ENCODE measurements at places on chromosomes 3 and 15.
A peak's percentile ranks its signal among the peaks of the same experiment; 100 is the strongest.

DNA sequence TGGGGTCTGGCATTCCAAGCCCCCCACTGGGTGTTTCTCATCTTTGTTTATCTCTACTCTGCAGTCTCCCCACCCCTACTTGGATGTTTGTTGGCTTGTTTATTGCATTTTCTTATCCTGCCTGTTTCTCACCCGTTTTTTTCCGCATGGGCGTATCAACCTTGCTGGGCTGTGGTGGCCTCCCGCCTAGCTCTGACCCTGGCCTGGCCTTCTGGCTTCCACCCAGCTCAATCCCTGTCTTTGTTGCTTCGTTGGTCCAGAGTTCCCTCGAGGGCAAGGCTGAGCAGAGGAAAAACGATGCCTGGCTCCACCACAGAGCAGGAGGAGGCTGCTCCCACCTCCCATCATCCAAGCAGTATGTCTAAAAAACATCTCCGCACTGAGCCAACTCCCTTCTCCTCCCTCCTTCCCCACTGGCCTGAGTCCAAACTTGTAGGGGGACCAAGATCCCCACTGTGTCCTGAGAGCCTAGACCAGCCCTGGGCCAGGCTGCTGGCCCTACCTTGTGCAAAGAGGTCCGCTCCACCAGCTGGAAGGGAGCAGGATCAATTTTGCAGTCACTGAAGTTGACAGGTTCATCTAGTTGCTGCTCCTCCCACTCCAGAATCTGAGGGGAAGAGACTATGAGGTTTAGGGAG is 9.8 kb downstream of the CLCN2 start:
- DNase-seq = no peak

- no peak for DNase-seq
Observed at GRCh38 chr3:25452740-25453139, 24.7 kb downstream of the RARB start.

DNA sequence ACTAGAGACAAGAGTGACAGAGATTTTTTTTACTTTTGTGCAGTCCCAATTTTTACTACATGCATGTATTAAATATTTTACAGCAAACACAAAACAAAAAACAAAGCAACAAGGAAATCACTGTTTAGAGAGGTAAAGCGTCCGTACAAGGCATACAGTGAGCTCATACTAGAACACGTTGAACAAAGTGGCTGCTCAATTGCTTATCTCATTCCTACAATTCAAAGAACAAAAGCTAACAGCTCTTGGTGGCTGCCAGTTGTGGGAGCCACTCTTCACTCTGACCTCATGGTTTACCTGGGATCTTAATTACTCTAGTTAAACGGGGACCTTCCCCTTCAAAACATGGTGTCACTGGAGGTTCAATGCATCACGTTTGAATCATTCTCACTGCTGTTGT is 7.6 kb upstream of the ARHGEF26 start:
- no peak for DNase-seq

- no peak for DNase-seq
Observed at GRCh38 chr15:99158626-99159412, 53.9 kb downstream of the SYNM start.

GRCh38 chr15:93420050-93420452 is 331.0 kb upstream of the RGMA start:
- DNase-seq = no peak

GRCh38 chr15:32872621-32873283 is 154.9 kb downstream of the GREM1 start:
- peak; percentile 80 for DNase-seq

DNA sequence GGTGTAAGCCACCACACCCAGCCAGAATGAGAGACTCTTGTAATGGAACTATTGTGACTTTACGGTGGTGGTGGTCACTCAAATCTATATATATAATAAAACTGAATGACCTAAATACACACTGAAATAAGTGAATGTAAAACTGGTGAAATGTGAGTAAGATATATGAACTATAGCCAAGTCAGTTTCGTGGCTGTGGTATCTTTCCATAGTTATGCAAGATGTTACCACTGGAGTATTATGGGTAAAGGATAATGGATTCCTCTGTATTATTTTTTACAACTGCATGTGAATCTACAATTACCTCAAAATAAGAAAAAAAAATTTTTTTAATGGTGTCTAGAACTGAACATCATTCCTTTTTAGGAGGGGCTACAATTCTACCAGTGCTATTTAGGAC is 21.9 kb downstream of the PIK3CB start:
- DNase-seq = peak; percentile 23

- no peak for DNase-seq
Observed at GRCh38 chr3:141532609-141533008, 45.8 kb downstream of the RASA2 start.

- DNase-seq = peak; percentile 95
Observed at GRCh38 chr15:56040081-56041035, 46.9 kb upstream of the NEDD4 start.

DNA sequence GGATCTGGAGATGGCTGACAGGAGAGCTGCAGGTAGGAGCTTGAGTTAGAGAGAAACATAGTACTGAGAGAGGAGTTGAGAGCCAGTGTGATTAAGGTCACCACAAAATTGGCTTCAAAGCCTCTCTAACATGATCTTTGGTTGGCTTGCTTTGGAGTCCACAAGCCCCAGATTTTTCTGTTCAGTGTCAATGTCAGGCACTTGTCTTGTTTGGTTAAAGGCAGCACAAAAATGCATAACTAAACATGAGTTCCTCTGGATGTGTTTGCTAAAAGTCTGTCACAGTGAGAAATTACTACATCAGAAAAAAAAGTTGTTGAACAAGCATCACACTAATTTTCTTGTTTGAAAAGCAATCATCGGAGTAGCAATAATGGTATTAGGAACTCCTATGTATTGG is 440.5 kb downstream of the NTRK3 start:
- DNase-seq = peak; percentile 6

GRCh38 chr3:157856078-157856939 is 249.9 kb downstream of the SHOX2 start:
- DNase-seq = peak; percentile 35

GRCh38 chr3:138066383-138066782 is 49.0 kb downstream of the DZIP1L start:
- no peak for DNase-seq

GRCh38 chr3:194974468-194975135 is 288.9 kb downstream of the FAM43A start:
- no peak for DNase-seq

DNA sequence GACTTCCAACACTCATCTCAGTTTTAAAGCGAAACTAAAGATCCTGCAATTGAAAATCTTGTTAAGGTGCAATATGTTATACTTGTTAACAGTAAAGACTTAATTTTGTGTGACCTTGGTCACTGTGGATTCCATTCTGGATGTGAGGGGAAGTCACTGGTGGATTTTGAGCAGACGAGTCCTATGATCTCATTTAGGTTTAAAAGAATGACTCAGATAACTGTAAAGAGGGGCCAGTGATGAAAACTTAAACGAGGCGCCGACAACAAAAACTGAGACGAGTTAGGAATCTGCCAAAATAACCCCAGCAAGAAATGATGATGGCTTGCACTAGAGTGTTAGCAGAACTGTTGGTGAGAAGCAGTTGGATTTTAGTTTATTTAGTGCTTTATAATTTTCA is 56.5 kb downstream of the LRRC28 start:
- DNase-seq = peak; percentile 48

- DNase-seq = peak; percentile 81
Observed at GRCh38 chr3:169772305-169772896, 795 bp upstream of the MYNN start.

GRCh38 chr15:80749589-80749988 is 29.6 kb upstream of the CEMIP start:
- no peak for DNase-seq

Data from fibroblast of skin of right quadriceps (primary cell).